Cerebellar nuclear complex (tissue), 1 donor: ENCODE measurements at places on chromosomes 4 and X.

DNA sequence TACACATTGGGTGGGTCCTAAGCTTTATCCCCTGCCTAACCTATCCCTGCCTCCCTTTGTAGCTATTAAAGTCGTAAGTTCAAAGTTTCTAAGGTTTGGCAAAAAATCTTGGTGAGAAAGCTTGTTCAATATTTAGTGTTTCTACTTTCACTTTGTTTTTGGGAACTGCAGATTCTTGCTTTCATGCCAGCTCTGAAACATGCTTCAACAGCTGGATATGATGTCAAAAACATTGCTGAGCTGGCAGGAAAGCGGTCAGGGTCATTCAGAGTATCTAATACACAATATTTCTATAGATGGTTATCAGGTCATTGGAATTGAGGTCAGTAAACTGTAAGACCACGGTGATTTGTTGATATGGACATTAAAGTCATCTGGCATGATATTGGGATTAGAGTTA lies 19.7 kb downstream of the CENPI start:
- DNase-seq = no peak

DNA sequence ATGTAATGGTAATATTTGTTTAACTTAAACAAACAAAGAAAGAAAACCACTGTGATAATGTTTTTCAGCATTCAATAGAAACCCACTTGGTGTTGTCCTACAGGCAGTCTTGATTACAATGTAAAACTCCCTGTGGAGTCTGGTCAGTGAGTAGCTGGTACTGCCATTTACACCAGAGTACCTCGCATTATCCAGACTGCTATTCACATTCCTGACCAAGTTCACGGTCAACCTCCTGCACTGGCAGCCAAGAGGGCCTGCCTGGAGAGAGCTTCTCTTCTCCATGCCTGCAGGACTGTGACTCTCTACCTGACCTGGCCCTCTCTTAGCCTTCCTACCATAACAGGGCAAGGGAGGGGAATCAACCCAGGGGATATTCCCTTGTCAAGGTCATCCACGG lies 2.9 kb upstream of the LONRF3 start:
- DNase-seq = no peak

DNA sequence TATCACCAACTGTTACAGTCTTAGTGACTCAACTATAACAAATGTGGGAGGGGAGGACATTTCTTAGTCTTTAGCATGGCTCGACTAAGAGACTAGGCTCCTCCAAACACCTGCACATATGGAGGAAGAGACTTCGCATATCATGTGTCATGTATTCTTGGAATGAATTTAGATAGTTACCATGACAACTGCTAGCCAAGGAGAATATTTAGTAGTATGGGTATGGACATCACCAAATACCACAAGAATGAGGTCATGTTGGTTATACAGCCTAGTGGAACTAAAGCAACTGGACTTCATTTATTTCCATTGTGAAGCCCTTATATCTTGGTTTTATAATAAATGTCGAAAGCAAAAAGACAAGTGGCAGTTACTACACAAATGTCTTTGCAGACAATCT lies 512.3 kb downstream of the CFAP47 start:
- DNase-seq = no peak

- DNase-seq = no peak
These were observed 89.5 kb downstream of the PLS3 start for GRCh38 chrX:115650449-115650848.

DNA sequence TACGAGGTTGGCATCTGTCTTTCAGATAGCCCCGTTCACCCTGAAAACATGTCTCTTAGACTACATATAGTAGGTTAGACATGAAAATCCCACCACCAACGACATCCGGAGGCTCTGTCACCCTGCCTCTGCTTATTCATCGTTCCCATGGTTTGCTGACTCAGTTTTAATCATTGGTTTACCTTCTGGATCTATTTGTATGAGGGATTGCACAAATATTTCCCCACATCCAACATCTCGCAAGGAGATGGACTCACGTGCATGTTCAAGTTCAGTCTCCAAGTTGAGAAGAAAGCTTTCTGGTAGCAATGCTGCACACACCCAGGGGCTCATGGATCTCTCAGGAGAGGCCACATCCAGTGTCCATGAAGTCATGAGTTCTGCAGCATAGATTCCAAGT lies 10.8 kb downstream of the CETN2 start:
- DNase-seq = no peak

DNA sequence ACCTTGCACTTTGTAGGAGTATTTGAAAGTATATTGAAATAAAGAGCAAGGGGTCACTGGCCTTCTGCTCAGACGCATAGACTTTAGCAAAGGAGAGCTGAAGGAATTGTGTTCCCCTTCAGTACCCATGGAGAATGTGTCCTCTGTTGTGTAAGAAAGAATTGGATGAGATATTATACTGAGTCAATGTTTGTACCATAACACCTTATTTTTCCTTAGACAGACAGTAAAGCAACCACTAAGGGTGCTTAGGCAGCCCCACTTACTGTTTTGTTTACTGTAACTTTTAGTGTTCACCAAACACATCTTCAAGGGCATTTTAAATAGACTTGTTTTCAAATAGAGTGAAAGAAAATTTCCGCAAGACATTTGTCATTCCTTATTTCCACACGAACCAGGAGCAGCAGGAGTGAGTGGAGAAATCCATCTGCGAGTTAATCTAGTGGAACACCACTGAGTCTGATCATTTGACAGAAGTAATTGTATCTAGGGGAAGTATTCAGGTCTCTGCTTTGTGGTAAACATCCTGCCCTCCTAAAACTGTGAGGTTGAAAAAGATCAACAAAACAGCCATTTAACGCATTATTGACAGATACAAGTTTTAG lies 89.5 kb downstream of the SLIT2 start:
- no peak for DNase-seq

GRCh38 chr4:150252306-150252705 lies 174.1 kb downstream of the DCLK2 start:
- DNase-seq = no peak

- DNase-seq = no peak
These were observed 42.3 kb upstream of the PRSS12 start for GRCh38 chr4:118395057-118395644.

- DNase-seq = no peak
These were observed 105.6 kb downstream of the APOOL start for GRCh38 chrX:85109235-85109634.

- DNase-seq = no peak
These were observed 368.4 kb downstream of the RPA4 start for GRCh38 chrX:97252111-97252510.

DNA sequence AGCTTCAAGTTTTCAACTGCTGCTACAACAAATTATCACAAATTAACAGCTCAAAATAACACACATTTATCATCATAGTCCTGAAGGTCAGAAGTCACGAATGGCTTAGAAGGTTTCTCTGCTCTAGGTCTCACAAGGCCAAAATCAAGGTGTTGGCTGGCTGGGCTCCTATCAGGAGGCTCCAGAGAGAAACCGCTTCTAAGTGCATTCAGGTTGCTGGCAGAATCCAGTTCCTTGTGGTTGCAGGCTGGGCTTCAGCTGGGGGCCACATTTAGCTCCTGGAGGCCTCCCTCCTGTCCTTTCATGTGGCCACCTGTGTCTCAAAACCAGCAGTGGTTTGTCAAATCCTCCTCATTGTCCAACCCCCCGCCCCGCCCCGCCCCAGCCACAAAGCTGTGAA lies 15.4 kb downstream of the MRFAP1 start:
- no peak for DNase-seq
